HuH-7 (cell line): ENCODE measurements at places on chromosomes 12 and 14.

DNA sequence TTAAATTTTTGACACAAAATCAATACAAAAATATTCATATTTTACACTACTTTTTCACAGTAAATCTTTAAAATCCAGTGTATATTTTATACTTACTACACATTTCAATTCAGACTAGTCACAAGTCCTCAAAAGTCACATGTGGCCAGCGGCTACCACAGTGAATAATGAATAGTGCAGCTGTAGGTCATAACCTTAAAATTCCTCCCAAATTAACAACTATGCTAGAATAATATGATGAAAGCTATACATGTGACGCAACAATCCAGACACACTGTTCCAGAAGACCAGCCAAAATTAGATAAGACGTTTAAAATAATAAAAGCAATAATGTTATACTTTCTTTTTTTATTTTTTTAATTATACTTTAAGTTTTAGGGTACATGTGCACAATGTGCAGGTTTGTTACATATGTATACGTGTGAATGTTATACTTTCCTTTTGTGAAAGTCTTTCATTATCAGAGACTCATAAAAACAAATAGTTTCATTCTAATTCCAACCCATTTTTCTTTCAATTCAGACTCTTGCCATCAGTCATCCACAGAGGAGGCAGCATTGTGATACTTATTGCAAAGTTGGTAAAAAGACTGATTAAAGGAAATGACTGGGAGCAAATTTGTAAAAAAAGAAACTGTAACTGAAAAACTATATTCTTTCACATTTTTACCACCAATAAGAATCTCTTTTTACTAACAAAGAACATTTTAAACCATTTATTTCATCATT, 67.0 kb downstream of the C2CD5 start:
- no peak for DNase-seq

DNA sequence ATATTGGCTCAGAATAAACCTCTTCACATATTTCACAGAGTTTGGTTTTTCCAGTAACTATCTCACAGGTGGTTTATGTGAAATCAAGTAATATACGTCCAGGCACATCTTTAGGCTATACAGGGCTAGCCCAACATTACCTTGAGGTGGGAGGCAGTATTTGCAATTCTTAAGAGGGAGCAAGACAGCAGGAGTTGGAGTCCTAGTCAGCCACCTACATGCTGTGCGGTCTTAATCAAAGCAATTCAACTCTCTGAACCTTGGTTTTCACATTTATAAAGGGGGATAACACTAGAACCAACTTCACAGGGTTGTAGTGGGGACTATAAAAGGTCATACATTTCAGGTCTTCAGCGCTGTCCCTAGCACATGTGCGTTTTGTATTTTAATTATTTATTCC, 73.5 kb upstream of the FICD start:
- no peak for DNase-seq

DNA sequence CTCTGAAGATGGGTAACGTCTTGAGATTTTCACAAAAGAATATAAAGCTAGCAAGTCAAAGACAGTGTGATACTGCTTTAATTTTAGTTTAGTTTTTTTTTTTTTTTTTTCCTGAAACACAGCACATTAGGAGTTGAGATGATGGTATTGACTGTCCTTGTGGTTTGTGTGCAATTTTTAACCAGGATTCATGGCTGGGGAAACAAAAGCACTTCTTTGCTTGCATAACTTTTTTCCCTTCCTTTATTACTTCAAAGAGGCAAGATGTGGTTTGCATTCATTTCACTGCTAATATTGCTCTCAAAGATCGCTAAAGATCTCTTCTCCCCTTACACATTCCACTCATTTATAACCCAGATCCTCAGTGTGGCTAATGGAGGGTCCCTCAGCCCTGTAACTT, 157.1 kb upstream of the PZP start:
- DNase-seq, result no peak

- DNase-seq, result no peak
Observed at GRCh38 chr12:127619869-127620734, 646.9 kb upstream of the TMEM132C start.

- no peak for DNase-seq
Observed at GRCh38 chr12:931060-931459, 18.4 kb downstream of the RAD52 start.

DNA sequence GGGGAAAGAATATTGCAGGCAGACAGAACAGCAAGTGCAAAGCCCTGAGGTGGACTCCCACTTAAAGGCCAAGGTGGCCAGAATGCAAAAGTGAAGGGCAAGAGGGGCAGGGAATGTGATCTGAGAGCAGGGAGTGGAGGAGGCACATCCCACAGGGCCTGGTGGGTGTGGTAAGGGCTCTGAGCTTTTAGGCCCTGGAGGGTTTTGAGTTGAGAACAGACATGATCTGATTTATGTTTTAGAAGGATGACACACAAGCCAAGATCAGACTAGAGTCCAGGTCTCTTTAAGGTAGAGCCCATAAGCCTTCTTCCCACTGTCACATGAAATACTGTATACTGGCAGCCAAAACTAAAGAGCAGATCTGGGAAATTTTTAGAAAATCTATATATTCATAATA, 162.5 kb downstream of the SLC38A4 start:
- DNase-seq, result no peak

DNA sequence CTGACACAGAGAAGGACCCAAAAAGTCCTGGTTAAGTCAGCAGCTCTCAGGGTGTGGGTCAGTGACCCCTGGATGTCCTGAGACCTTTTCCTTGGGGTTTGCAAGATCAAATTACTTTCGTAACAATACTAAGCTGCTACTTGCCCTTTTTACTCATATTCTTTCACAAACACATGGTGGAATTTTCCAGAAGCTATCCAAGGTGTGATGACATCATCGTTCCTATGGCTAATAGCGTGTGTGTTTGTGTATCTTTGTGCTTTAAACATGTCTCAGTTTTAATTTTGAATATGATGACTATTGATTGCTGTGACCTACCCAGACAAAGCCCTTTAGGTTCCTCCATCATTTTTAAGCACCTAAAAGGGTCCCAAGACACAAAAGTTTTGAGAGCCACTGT, 176.2 kb downstream of the PHETA1 start:
- DNase-seq, result no peak

GRCh38 chr12:114407842-114408411, 2.0 kb upstream of the TBX5 start:
- no peak for DNase-seq

- DNase-seq, result no peak
Observed at GRCh38 chr12:65619018-65619417, 205.3 kb upstream of the HMGA2 start.

DNA sequence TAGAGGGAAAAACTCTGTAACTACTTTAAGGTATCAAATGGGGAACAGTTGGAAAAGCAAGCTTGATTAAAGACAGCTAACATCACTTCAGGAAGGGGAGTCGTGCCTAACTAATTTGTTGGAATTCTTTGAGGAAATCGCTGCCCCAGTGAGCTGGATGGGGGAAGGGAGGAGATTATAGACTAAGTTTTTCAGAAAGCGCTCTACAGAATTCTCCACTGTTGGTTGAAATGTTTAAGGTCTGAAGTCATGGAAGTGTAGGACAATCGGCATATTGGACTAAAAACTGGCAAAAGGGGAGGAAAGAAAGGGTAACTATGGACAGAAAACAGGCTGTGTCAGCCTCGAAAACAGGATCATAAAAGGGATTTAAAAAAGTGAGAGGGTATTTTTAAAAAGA, 229.9 kb upstream of the HMGA2 start:
- DNase-seq, result no peak
